HT-29 (cell line): ENCODE measurements at places on chromosomes 4 and X.
A peak's percentile ranks its signal among the peaks of the same experiment; 100 is the strongest.

GRCh38 chr4:37767546-37767945 is 58.9 kb upstream of the PGM2 start:
- peak; percentile 10 for DNase-seq

DNA sequence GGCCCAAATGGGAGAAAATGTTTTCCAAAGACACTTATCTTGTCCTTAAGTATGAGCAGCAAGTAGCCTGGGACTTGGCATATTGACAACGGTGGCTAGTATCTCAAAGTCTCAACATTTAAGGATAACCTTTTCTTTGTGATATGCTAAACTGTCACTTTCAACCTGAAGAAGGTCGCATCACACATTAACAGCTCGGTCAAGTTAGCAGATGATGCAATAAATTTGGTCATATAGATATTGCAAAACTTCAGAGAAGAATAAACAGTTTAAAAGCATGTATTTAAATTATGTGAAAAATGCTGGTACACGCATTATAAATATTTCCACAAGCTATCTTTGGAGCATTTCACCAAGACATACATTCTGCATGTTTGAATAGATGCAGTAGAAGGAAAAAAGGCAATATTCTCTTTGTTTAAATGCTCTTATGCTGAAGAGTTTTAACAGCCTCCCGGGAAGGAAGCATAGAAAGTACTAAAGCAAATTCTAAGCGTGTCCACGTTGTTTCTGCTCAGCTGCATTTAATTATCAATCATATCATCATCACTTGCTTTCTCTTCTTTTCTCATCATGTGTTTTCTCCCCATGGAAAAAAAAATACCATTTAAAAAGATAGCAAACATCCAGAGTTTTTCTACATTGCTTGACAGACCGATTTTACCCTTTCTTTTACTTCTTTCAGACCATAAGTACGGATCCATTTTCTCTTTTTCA is 24.2 kb downstream of the ARHGAP6 start:
- no peak for DNase-seq

GRCh38 chr4:120775431-120775830 is 147.1 kb downstream of the PRDM5 start:
- DNase-seq: no peak

DNA sequence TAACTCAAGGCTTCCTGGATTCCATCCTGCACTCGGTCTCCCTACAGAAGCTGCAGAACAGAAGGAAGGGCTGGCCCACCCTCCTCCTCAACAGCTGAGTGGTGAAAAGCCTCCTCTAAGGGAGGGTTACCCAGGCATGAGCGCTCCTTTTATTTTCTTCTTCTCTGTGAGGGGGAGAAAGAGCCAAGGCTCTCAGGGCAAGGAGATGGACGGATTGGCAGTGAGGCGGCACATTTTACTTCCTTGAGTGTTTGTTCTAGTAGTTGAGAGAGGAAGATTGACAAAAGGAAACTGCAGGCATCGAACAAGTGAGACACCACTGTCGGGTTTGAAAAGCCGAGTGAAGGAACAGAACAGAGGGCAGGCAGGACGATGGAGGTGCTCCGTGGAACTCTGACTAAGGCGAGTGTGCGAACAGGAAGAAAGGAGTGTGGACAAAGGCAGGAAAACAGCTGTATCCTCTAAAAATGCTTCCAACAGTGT is 38.4 kb upstream of the STS start:
- DNase-seq: no peak

DNA sequence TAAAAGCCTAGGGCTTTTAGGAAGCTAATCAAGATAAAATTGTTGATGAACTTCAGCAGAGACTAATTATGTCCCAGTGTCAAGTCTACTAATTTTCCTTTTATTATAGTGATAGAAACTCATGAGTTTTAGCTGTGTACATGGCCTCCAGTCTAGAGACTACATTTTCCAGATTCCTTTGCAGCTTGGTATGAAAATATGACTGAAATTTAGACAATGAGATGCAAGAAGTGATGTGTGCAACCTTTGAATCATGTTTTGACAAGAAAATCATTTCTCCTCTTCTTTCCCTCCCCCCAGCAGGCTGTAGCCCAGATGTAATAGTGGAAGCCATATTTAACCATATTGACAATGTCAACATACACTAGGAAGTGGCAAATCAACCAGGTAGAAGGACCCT is 30.3 kb upstream of the IL13RA2 start:
- DNase-seq: no peak

GRCh38 chr4:176782794-176783193 is 9.9 kb downstream of the VEGFC start:
- DNase-seq: no peak

DNA sequence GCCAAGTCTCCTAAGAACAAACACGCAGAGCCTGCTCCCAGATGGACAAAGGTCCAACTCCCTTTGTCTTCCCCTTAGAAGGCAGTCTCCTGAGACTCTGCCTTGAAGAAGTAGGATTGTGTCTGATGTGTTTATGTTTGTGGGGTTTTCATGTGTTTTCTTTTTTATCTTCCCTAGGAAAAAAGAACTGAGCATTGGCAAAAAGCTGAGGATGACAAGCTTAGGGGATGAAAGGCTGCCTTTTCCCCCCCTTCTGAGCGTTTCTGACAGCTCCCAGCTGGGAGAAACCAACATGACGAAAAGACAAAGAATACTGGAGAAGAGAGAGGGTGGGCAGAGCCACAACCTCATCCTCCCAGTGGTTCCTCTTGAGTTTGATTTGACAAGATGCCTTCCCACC is 181.1 kb downstream of the EVC2 start:
- no peak for DNase-seq

DNA sequence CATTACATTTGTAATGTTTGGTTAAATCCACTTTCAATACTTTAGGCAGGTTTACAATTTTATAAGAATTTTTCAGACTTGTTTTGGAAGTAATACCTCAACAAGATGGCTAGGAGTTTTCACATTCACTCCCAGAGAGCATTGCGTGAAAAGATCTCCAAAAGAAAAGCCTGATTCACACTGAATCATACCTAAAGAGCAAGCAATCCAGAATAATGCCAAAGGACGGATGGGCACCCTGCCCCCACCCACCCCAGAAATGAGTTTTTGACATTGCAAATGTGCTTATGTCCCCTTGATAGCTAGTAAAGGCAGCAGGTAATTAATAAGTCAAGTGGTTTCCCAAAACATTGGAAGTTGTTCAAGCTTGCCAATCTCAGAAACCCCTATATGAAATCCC is 557.7 kb upstream of the TENM3 start:
- no peak for DNase-seq

DNA sequence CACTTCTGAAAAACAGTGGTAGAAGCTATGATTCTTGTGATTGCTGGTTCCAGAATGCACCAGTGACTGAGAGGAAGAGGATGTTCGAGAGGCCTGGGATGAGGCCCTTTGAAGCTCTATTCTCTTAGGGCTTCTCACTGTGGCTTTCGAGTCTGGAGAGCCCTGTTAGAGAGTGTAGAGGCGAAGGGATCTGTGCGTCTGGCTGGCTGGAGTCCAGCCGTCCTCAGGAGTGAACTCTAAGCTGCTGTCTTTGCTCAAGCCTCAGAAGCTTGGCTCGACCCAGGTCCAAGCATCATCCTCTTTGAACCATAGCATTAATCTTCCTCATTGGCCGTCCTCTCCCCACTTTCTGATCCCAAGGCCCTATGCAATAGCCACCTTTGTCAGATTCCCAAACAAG is 51.6 kb downstream of the ELF4 start:
- DNase-seq: no peak

GRCh38 chr4:33071535-33071934 is 2351.4 kb downstream of the PCDH7 start:
- no peak for DNase-seq

DNA sequence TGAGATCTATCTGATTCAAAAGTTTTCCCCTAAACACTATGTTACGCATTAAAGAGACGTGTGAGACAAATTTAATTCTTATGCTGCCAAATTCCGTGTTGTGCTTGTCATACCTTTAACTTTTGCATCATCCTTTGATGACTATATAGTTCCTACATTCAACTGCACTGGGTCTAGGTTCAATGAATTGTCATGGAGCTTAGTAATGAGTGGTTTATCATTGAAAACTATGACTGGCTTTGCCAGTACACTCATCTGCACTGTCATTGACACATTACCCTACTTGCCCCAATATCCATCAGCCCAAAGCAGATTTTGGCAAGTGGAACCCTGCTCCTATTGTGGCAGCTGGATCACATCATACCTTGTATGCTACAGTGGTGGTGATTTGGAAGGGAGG is 882.9 kb upstream of the SLIT2 start:
- DNase-seq: no peak

GRCh38 chrX:13047759-13048158 is 3.3 kb upstream of the FAM9C start:
- no peak for DNase-seq

GRCh38 chrX:27186671-27187070 is 276.5 kb downstream of the PPP4R3C start:
- DNase-seq: peak; percentile 44

GRCh38 chr4:11408233-11408967 is 20.3 kb downstream of the HS3ST1 start:
- no peak for DNase-seq

GRCh38 chrX:149074398-149074797 is 430.7 kb downstream of the IDS start:
- no peak for DNase-seq

DNA sequence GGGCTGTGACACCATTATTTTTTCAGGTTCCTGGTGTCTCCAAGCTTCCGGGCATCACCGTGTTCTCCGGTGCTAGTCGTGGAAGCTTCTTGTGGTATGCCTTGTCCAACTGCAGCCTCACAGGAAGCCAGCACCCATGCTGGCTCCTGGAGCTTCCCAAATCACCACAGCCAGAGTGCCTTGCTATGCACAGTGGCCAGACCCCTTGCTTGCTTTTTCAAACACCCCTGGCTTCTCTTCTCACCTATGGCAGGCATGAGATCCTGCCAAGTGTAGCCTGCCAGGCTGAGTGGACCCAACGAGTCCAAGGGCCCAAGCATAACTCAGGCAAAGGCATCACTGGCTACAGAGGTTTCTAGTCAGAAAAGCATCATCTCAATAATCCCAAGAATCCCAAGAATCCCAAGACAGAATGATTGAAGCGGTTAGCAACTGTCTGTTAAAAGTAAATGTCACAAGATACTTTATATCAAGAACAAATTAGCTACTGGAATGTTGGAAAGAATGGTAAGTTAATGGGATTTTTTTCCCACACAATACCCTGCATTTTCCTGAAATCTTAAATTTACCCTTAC is 1522.9 kb downstream of the PCDH18 start:
- DNase-seq: no peak

DNA sequence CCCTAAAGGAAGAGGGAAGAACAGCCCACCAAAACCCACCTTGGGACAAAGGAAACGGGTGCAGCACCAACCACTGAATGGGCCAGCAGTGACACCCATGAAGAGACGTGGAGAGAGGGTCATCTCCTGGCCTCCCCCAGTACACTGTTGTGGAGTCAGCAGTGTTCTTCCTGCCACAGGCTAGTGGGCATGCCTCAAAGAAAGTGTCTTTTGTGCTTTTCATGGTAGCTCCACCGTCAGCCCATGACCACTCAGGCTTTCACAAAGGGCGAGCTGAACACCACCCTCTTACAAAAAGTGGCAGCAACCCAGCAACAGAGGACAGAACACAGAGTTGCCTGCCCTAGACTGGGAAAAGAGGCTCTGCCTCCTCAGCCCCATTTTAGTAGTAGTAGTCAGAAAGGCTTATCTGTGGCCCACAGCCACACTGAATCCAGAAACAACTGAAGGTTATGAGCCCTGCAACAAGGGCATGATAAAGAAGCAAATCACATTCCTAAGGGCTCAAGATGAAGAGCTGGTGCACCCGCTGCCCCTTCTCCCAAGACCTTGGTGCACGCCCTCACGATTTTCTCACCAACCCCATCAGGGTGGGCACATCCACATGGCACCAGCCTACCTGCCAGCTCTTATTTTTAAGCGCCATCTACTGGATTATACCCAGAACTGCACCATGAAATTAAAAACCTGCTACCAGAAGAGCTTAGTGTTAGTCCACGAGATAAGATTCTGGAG is 53.1 kb downstream of the RAB28 start:
- no peak for DNase-seq

- DNase-seq: no peak
Observed at GRCh38 chr4:89411539-89412309, 104.1 kb upstream of the GPRIN3 start.
